NCI-H187 treated with DMSO at 0.1 percent for 48 hours (cell line): ENCODE measurements at places on chromosomes 11 and 22.

DNA sequence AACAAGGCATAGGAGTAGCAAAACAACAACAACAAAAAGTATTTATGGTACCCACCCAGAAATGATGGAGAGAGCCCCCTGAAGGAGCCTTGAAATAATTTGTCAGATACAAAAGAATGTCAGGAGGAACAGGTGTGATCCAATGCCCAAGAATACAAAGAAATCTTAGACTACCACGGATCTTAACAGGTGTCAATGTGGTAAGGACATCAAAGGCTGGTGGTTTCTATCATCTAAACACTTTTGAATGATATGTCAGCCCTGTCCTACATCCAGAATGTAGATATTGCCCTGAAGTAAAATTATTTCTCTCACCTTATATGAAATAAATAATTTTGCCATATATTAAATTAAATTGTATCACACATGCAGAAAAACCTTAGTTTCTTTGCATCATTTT lies 386.4 kb upstream of the ANO5 start:
- DNase-seq, result no peak

GRCh38 chr22:44493206-44493605 lies 4.8 kb downstream of the RTL6 start:
- no peak for DNase-seq

GRCh38 chr11:14095882-14096281 lies 133.4 kb downstream of the SPON1 start:
- DNase-seq, result no peak

DNA sequence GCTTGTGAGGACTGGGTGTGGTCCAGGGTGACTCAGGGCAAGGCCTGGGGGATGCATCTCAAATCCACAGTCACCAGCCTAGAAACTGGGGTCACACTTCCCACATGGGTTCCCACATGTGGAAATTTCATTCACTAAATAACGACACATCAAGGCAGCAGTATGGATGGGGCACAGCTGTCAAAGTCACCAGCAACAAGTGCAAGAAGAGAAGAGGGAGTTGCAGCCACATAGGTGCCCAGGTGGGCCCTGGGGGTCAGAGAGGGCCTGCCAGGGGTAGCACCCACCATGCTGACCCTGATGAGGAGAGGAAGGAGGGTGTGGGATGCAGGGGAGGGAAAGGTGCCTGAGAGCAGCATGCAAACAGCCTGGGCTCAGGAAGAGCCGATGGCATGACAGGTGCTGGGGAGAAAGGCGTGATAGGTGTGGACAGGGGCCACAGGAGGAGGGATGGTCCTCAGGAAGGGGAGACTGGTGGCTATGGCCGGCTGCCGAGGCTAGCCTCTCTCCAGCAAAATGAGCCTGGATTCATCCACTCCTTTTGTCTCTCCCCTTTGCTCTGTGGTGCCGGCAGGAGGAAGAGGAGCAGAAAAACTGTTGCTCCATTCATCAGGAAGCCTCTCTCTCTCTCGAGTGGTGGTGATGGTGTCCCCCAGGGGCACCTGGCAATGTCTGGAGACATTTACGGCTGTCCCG lies 22.3 kb downstream of the DGCR6L start:
- DNase-seq, result no peak

DNA sequence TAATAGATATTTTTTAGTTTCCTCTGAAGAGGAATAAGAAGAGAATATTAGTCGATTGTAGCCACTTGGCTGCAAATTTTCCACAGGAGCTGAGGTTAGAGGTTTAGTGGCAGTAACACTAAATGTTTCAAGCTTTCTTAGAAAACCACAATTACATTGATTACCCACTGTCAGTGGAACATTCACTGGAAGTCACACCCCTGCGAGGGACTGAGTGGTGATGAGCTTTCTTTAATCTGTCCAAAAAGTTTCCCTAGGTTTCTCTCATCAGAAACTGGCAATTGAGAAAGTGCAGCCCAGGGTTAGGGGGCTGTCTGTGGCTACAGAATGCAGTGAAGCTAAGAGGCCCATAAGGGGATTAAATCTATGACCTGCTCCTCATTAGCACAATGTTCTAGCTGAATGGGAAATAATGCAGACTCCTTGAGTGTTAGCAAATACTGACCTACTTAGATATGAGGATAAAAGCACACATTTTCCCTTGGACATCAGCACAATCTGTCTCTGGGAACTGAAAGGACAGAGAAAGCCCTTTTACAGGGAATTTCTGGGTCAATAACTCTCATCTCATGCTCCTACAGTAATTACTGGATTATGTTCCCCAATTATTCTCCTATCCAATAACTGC lies 189.5 kb downstream of the FAM76B start:
- DNase-seq, result no peak

- no peak for DNase-seq
These were observed 21.5 kb upstream of the PAFAH1B2 start for GRCh38 chr11:117122556-117122955.

- no peak for DNase-seq
These were observed 20.1 kb upstream of the SYT8 start for GRCh38 chr11:1814691-1815090.

- DNase-seq, result no peak
These were observed 7.9 kb downstream of the NCAPD3 start for GRCh38 chr11:134215836-134216235.

GRCh38 chr11:95487391-95487790 lies 256.4 kb upstream of the SESN3 start:
- DNase-seq, result no peak

- DNase-seq, result no peak
These were observed 22.4 kb downstream of the TSPAN18 start for GRCh38 chr11:44749189-44749588.

DNA sequence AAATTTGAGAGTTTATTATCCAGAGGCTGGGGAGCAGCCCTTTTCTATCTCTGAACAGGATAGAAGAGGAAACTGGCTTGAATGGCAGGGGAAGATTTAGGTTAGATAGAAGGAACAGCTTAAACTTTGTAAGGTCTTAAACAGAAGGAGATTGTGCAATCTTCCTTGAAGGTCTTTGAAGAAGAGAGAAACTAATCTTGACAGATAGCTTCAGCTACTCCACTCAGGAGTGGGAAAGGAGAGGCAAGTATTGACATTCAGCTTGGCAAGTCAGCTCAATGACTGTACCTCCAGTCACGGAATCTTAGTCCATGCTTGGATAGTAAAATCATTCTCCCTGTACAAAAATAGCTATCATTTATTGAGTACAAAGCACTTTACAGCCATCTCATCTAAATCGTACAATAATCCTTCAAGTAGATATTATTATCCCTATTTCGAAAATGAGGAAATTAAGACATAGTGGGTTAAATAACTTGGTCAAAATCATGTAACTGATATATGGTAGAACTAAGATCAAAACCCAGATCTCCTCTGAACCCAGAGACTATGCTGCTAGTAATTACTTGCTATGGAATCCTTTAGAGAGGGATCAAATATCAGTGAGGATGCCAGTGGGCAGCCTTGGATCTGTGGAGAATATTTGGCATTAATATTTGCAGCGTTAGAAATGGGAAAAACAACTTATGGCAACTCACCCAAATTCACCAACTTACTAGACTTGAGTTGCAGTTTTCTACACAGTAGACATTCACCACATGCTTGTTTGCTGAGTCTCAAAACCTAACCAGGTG lies 14.6 kb downstream of the C11orf97 start:
- no peak for DNase-seq

GRCh38 chr11:11607772-11608171 lies 14.0 kb downstream of the GALNT18 start:
- no peak for DNase-seq

DNA sequence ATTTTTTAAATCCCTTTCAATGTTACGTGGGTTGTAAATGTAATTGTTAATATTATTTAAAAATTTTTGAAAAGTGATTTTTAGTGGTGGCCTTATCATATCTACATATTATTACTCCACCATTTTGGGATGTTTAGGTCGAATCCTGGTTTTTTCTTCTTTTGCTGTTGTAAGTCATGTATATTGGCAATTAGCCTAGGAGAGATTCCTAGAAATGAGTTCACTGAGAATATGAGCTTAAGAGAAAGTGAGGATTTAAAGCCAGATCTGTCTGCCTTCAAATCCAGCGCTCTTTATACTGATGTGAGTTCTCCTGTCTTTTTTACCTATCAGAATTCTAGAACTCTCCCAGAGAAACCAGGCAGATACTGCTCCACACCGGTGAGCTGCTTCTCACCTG lies 56.1 kb downstream of the PTPRJ start:
- no peak for DNase-seq

GRCh38 chr11:34907934-34908593 lies 8.1 kb downstream of the APIP start:
- DNase-seq, result no peak

DNA sequence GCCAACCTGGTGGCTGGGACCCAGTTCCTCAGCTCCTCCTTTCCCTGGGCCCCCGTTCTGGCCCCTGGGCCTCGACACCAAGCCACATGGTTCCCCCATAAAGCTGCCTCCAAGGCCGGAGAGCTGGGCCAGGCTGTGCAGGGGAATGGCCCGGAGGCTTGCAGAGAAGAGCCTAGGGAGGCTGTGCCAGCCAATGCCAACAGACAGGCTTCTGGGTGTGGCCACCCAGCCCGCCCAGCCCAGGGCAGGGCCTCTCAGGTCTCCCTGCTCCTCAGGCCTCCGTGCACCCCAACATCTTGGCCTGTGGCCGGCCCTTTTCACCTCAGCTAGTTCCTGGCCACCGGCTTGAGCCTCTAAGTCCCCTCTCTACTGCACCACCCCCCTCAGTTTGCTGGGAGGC lies 17.4 kb upstream of the FLRT1 start:
- DNase-seq, result no peak

- DNase-seq, result no peak
These were observed 34.7 kb downstream of the MMP20 start for GRCh38 chr11:102590276-102591049.

DNA sequence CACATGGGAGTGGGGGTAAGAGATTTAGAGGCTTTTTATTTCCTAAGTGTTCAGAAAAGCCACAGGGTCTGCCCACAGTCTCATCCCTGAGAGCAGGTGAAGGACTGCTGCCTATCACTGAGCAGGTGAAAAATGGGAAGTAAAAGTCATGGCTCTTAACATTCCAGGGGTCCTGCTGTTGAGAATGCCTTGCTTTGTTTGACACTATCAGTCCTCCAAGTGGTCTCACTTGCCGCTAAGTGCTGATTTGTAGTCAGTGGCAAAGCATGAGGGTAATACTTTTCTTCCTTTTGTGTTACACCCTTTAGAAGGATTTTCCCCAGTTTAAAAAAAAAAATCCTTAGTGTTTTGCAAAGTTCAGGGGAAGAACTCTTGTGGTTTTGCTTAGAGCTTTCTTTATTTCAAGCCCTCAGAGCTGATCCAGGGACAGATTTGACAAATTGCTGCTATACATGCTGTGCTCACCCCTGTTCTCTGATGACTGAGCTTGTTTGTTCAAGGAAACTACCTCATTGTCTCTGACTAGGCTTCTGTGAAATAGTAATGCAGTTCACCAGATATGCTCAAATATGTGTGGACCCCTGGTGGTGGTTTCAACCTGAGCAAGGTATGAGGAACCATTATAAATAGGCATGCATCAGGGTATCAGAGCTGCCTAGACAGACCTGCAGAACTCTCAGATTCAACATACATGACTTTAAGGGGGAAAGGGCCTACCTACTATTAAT lies 141.0 kb downstream of the ARHGAP42 start:
- DNase-seq, result no peak

- DNase-seq, result no peak
These were observed 8.1 kb upstream of the GLYAT start for GRCh38 chr11:58739725-58740430.

GRCh38 chr22:33785283-33785968 lies 134.8 kb downstream of the LARGE1 start:
- DNase-seq, result no peak
